ENCODE measurements at places on chromosomes 16 and 17.

DNA sequence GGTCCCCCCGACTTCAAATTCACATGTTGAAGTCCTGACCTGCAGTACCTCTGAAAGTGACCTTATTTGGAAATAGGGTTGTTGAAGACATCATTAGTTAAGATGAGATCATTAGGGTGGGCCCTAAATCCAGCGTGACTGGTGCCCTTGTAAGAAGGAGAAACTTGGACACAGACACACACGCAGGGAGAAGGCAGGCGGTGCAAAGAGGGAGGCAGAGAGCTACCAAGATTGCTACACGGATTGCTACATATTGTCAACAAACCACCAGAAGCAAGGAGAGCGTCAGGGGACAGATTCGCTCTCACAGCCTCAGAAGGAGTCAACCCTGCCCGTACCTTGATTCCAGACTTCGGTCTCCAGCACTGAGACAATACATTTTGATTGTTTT lies 6.8 kb upstream of the WBP2 start:
- DNase-seq = no peak

GRCh38 chr17:34981538-34982241 lies 1.4 kb downstream of the LIG3 start:
- DNase-seq = no peak

DNA sequence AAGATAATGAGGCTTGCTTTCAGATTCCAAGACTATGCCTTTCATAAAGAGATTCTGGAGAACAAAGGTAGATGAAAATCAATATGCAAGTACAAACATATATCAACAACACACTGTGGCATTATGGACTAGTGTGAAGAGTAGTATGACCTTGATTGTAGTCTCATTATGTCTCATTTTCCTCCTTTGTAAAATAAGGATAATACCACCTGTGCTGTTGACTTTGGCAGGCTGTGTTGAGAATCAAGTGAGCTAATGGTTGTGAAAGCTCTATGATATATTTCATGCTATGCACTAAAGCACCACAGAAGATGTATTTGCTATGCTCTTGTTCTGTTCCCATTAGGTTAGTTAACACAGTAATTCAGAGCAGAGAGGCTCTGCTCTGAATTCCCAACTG lies 78.5 kb upstream of the NACA2 start:
- DNase-seq = no peak

- DNase-seq = no peak
These were observed 340.0 kb downstream of the C16orf95 start for GRCh38 chr16:86977076-86977676.

DNA sequence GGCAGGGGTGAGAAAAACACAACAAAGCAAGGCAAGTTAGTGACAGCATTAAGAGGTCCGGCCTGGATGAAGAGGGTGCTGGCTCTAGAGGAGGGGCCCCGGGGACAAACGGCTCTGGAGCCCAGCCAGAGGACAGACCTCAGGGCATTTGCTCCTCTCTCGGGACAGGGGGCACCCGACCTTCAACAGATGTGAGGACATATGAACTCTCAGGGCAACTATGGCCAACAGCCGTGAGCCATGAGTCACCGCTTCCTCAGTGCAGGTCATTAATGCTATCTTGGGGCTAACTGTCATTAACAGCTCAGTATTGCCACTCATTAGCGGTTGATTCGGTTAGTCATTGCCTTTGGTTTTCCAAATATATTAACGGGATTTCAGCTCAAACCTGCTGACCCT lies 9.7 kb upstream of the ARL5C start:
- DNase-seq = no peak

DNA sequence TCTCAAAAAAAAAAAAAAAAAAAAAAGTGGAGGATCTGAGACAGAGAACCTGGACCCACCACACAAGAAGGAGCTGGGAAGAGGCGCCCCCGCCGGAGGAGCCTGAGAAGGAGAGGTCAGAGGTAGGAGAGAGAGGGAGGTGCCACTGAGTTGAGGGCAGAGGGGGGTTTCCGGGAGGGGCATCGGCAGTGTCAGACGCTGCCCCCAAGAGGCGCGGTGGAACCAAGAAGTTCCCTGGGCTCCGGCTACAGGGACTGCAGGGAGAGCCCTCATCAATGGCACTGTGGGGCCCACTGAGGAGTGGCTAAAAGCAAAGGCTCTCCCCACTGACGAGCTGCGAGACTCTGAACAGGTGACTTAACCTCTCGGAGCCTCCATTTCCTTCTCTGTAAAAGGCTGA lies 4.2 kb downstream of the CCDC42 start:
- DNase-seq = no peak

GRCh38 chr17:30148376-30148775 lies 31.8 kb downstream of the NSRP1 start:
- DNase-seq = no peak

Measured in activated naive CD4-positive, alpha-beta T cell (primary cell).